ENCODE measurements at places on chromosomes 1 and 21. TPM values are rescaled to one million over a fixed set of nuclear protein-coding genes. Genes with fewer than 3 reads are reported as not detected.

Gene ADCY10
- 0.22 TPM for total RNA-seq

Gene GJA8
- total RNA-seq: not detected

Gene CFAP74
- not detected for total RNA-seq

Gene NUDT17
- total RNA-seq: 0.75 TPM

Measured in subcutaneous adipose tissue (tissue), 4 donors.